IMR-90 (cell line): ENCODE measurements at places on chromosomes 7 and 10. TPM values are rescaled to one million over a fixed set of nuclear protein-coding genes. Genes with fewer than 3 reads are reported as not detected.

OR2A1 gene
- not detected in 2 replicates for polyA plus RNA-seq

HOXA4 gene
- 7.2 and 8.0 TPM in 2 replicates for polyA plus RNA-seq

MMP21 gene
- not detected in 2 replicates for polyA plus RNA-seq

ANXA8 gene
- 1.1 and 1.3 TPM in 2 replicates for polyA plus RNA-seq

LRRD1 gene
- 0.02 TPM in 1 of 2 replicates, not detected in the other for polyA plus RNA-seq

DCLRE1A gene
- 2.6 and 3.1 TPM in 2 replicates for polyA plus RNA-seq

ACSM6 gene
- not detected in 2 replicates for polyA plus RNA-seq

ST8SIA6 gene
- 0.10 and 0.17 TPM in 2 replicates for polyA plus RNA-seq

APBB1IP gene
- not detected in 2 replicates for polyA plus RNA-seq

MRPS24 gene
- 266 and 299 TPM in 2 replicates for polyA plus RNA-seq

MTG1 gene
- polyA plus RNA-seq = 64.8 and 70.0 TPM in 2 replicates

CDC14C gene
- polyA plus RNA-seq = not detected in 2 replicates

SLC13A1 gene
- polyA plus RNA-seq = not detected in 2 replicates

CCL24 gene
- not detected in 2 replicates for polyA plus RNA-seq

CTAGE4 gene
- 0.03 TPM in 1 of 2 replicates, not detected in the other for polyA plus RNA-seq

SH2B2 gene
- 0.99 and 1.7 TPM in 2 replicates for polyA plus RNA-seq

NPC1L1 gene
- 0.03 and 0.07 TPM in 2 replicates for polyA plus RNA-seq

HMX3 gene
- not detected in 2 replicates for polyA plus RNA-seq

NUDT5 gene
- 68.7 and 74.6 TPM in 2 replicates for polyA plus RNA-seq

VDAC2 gene
- 123 and 139 TPM in 2 replicates for polyA plus RNA-seq

SPDYE2B gene
- not detected in 2 replicates for polyA plus RNA-seq

ACBD7 gene
- polyA plus RNA-seq = 0.26 and 0.29 TPM in 2 replicates

SPDYE8 gene
- not detected in 2 replicates for polyA plus RNA-seq

CLRN3 gene
- polyA plus RNA-seq = not detected in 2 replicates

HOXA2 gene
- polyA plus RNA-seq = 2.4 and 3.9 TPM in 2 replicates

ING3 gene
- 6.8 and 7.2 TPM in 2 replicates for polyA plus RNA-seq

SLC25A28 gene
- 26.3 and 29.8 TPM in 2 replicates for polyA plus RNA-seq

SUV39H2 gene
- polyA plus RNA-seq = 3.6 and 5.3 TPM in 2 replicates

TDRD1 gene
- polyA plus RNA-seq = not detected in 2 replicates

IFIT1B gene
- polyA plus RNA-seq = not detected in 2 replicates

ZNF282 gene
- polyA plus RNA-seq = 11.9 and 13.6 TPM in 2 replicates

UPK3BL2 gene
- 4.6 and 5.7 TPM in 2 replicates for polyA plus RNA-seq

DGKI gene
- polyA plus RNA-seq = 3.8 and 3.9 TPM in 2 replicates

C10orf53 gene
- not detected in 2 replicates for polyA plus RNA-seq

SYCE1 gene
- polyA plus RNA-seq = not detected in 2 replicates

DYNC1I1 gene
- 0.15 and 0.17 TPM in 2 replicates for polyA plus RNA-seq

KIAA1549 gene
- polyA plus RNA-seq = 3.2 and 3.3 TPM in 2 replicates

ZNF398 gene
- polyA plus RNA-seq = 5.7 and 6.2 TPM in 2 replicates

AFAP1L2 gene
- 0.10 and 0.22 TPM in 2 replicates for polyA plus RNA-seq

AOC1 gene
- polyA plus RNA-seq = not detected in 2 replicates

FZD8 gene
- polyA plus RNA-seq = 3.9 and 4.8 TPM in 2 replicates

CALML3 gene
- polyA plus RNA-seq = not detected in 2 replicates

NSUN5 gene
- 17.7 and 21.0 TPM in 2 replicates for polyA plus RNA-seq

TFPI2 gene
- polyA plus RNA-seq = 99.0 and 121 TPM in 2 replicates

PDZD7 gene
- 1.5 and 1.8 TPM in 2 replicates for polyA plus RNA-seq

BAIAP2L1 gene
- 5.8 and 6.0 TPM in 2 replicates for polyA plus RNA-seq

TMEM26 gene
- 0.16 and 0.22 TPM in 2 replicates for polyA plus RNA-seq

LIPN gene
- polyA plus RNA-seq = not detected in 2 replicates

MARCHF5 gene
- 20.3 and 30.0 TPM in 2 replicates for polyA plus RNA-seq
